ENCODE measurements at places on chromosomes 1 and 21.

DNA sequence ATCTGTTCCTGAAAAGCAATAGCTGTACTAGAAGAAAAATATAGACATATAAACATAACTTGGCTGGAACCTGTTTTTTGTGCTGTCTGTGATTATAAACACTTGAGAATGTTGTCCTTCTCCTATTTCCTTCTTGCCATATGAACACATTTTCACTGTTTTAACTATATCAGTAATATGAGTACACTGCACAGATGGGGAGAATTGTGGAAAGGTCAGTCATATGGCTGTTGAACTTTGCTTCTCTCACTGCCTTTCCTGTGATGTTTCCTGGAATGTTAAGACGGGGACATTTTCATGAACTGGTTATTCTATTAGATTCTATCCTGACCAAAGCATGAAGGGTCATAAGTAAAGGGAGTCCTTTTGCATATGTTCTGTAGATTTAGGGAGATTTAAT lies 24.9 kb downstream of the HMCN1 start:
- DNase-seq, result no peak

GRCh38 chr1:64691626-64692025 lies 53.2 kb upstream of the RAVER2 start:
- no peak for DNase-seq

- no peak for DNase-seq
Observed at GRCh38 chr1:58047265-58047858, 499.2 kb downstream of the OMA1 start.

GRCh38 chr1:7783178-7783711 lies 846 bp upstream of the PER3 start:
- no peak for DNase-seq

DNA sequence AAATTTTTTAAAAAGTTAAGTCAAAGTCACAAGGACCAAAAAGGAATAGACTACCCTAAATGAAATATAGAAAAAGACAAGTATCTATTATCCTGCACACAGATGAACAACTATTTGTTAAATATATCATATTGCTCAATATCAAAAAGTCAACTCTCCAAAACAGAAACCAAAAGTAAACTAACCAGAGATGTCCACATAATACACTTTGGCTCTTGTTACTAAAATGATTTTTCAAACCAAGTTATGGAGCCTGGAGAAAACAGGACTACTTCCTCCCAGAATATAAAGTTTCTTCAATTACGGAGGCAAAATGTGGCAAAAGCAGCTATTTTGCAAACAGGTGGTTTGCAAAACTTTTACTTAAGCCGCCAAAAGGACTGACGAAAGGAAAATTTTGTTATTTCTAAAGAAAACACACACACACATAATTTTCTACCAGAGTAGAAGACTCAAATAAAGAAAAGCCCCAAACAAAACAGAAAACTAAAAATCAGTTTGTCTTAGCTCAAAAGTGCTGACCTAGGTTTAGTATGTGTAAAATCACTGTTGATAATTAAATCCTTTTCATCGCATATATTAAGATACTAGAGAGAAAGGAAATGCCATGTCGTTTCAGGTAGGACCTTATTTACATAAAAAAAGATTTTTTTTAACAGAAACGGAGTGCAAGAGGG lies 1.1 kb downstream of the DPYD start:
- no peak for DNase-seq

DNA sequence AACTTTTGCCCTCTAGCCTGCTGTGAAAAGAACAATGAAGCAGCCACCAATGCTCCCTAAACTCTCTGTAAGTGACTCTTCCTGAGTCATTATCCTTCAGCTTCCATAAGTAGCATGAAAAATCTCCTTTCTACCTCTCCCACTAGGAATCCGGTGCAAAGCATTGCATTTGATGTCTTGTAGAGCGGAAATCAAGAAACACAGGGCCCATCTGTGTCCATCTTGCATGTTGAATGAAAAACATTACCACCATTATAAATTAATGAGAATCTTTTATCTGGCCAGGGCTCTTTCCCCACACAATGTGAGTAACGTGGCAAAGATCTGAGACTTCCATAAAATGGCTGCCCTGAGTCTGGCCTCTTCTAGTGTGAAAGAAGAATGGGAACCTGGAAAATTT lies 324.4 kb downstream of the ADGRL2 start:
- DNase-seq, result no peak

GRCh38 chr1:152907686-152908601 lies at the start of gene IVL:
Gene IVL, plus strand, starts transcription at chr1:152908546. Its CDS starts 1,252 bp downstream, at chr1:152909798.
- DNase-seq, result no peak

GRCh38 chr1:78831731-78832360 lies 174.7 kb downstream of the ADGRL4 start:
- DNase-seq, result peak; percentile 96

DNA sequence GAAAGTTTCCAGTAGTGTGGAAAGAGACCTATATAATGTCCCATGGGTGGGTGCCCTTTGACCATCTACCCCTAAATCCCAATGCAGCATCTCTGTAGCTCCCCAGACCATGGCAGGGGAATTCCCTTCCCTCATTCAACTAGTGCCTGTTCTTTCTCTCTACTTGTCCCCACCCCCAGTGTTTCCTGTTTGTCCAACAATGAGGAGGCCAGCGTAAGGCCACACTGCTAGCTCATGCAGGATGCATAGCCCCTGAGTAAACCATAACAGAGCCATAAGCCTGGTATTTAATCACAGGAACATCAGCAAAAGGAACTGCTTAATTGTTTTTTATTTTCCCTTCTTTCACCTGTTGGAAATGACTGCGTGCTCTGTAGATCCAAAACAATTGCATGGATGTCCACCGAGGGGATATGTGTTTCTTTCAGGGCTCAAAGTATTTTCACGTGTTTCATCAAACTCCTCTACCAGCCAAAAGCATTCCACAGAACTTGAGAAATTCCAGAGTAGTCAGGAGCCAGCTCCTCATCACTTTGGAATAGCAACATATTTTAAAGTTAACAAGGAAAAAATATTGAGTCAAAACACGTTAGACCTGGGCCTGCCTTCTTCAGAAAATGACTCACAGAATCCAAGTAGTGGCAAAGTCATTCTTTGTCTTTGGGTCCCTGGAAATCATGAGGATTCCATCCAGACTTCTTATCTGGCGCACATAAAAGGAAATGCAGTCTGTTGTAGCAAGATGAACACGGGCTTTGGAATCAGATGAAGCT lies 162.5 kb upstream of the SGIP1 start:
- peak; percentile 48 for DNase-seq

- DNase-seq, result no peak
Observed at GRCh38 chr1:228646717-228647522, 88.4 kb upstream of the RHOU start.

GRCh38 chr1:116433275-116434257 lies 60.5 kb downstream of the ATP1A1 start:
- no peak for DNase-seq

GRCh38 chr1:66300972-66301451 lies 232.9 kb upstream of the SGIP1 start:
- no peak for DNase-seq

GRCh38 chr1:197994907-197995407 lies 77.8 kb downstream of the LHX9 start:
- no peak for DNase-seq

DNA sequence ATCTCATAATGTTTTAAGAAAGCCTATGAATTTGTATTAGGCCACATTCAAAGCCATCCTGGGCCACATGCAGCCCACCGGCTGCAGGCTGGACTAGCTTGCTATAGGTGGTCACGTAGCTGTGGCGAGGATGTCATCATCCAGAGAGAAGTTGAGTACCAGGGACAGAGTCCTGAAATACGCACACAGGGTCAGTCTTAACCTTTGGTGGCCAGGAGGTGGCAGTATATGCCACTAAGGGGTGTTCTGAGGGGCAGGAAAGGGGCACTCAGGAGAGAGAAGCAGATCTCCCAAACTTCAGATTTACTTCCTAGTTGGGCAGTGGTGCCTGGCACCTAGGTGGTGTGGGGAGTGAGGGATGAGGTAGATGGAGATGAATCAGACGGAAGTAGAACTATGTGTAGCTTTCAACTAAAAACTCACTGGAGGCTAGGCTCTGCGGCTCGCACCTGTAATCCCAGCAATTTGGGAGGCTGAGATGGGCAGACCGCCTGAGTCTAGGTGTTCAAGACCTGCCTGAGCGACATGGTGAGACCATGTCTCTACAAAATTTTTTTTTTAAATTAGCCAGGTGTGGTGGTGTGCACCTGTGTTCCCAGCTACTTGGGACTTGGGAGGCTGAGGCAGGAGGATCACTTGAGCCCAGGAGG lies 16.3 kb upstream of the CDK18 start:
- no peak for DNase-seq

DNA sequence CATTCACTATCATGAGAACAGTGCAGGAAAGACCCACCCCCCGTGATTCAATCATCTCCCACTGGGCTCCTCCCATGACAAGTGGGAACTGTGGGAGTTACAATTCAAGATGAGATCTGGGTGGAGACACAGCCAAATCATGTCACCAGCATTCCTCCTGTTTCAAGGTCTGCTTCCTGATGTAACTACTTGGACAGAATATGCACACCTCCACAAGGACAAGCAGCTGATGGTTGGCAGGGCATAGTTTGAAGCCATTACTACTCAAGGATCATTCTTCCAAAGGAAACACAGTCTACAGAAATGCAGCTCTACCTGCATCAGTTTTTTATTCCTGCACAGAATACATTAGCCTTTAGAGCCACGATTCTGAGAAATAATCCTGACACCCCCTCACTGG lies 28.5 kb upstream of the RNF2 start:
- DNase-seq, result no peak

GRCh38 chr1:246039584-246039983 lies 467.5 kb downstream of the SMYD3 start:
- no peak for DNase-seq

DNA sequence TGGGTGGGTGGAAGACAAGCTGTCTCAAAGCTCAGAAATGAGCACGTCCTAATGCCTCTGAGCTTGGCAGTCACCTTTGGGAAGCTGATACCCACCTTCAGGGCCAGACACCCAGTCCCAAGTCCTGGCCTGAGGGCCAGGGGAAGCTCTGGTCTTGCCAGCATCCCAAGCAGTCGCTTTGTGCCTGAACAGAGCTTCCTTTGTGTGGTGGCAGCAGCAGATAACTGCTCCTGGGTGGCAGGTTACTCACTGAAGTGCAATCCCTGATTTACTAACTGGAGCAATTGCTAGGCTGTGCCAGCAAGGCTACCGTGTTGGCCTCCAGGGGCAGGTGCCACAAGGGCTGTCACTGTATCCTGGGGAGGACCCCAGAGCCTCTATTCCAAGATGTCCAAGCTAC lies 40.4 kb upstream of the GRHL3 start:
- DNase-seq, result no peak

- DNase-seq, result no peak
Observed at GRCh38 chr1:94531664-94532063, 9.9 kb downstream of the F3 start.

DNA sequence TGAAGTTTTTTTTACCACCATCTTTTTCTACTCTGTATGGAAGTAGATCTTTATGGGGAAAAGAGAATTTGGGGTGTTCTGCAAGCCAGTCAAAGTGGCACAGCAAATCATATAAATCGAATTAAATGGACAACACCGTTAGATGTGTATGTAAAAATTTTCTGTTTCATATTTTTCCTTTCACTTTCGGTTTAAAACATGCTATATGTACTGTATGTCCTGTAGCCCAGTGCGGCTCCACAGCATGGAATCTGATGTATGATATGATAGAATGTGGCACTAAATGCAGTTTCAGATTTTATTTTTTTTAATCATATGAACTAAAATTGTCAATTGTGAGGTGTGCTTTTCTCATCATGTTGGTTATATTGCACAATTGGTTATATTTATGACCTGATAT lies 32.9 kb downstream of the RAB4A start:
- no peak for DNase-seq

- DNase-seq, result peak; percentile 36
Observed at GRCh38 chr1:70767377-70767776, 280.2 kb downstream of the PTGER3 start.

DNA sequence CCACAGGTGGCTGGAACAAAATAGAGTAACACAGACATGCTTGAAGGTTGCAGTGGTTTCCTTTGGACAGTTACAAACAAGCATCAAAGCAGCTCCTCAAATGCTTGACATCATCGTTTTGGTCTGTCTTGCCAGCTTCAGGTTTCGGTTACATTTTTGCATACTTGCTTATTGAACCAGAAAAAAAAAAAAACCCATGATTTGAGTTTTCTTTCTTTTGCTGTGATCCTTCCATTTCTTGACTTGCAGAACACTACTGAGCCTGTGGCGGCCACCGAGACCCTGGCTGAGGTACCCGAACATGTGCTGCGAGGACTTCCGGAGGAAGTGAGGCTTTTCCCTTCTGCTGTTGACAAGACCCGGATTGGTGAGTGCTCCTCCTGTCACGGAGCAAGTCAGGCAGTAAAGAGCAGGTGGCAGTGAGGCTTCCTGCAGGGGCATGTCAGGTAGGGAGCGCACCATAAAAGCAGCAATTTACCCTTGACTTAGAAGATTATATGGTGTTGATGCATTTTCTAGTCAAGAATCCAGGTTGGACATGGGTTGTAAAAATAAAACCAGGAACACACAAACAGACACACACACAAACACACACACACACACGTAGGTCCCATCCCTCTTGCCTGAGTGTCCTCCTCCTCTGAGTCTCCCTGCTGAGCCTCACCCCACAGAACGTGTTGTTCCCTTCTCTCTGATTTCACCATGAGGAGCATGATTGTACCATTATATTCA lies 30.9 kb downstream of the PRDM2 start:
- DNase-seq, result no peak

DNA sequence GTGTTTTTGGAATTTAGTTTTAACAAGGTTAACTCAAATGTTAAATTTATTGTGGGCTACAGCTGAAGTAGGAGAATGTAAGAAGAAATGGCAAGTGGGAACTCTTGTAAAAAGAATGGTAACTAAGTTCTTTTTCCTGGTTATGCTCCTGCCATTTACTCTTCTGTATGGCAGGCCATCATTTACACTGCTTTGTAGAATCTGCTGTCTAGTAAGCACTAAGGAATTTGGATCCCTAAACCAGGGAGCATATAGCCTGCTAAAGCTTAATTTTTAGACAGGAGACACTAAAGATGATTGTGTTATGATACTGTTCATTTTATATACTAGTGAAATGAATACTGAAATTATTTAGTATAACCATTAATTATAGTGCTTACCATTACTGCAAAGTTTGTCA lies 85.3 kb downstream of the CAMTA1 start:
- DNase-seq, result peak; percentile 15

GRCh38 chr1:160752924-160753323 lies 13.9 kb downstream of the SLAMF7 start:
- DNase-seq, result no peak

GRCh38 chr1:179023946-179024650 lies 1.6 kb upstream of the FAM20B start:
- DNase-seq, result no peak

DNA sequence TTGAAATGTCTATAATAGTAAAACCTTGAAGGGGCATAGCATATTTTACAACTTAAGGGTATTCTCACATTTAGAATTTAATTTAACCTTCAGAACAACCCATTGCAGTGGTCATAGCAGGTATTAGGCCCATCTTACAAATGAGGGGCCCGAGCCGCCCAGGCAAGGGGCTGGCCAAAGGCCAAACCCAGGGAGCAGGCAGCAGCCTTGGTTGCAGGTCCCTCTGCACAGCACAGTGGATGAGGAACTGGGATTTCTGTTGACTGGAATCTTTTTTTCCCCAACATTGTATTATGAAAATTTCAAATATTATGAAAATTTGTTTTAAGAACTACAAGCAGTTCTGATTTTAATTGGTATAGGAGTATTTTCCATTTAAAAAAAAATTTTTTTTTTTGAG lies 33.2 kb downstream of the CCSAP start:
- DNase-seq, result no peak

GRCh38 chr1:60078182-60078581 lies 4.6 kb upstream of the C1orf87 start:
- peak; percentile 46 for DNase-seq
